Smooth muscle cell of the brain vasculature (primary cell): ENCODE measurements at places on chromosomes 3 and 15.

- no peak for DNase-seq
Measured at GRCh38 chr15:41968701-41969100, 3.7 kb downstream of the EHD4 start.

GRCh38 chr3:51773529-51774056 lies 5.4 kb downstream of the IQCF6 start:
- no peak for DNase-seq

DNA sequence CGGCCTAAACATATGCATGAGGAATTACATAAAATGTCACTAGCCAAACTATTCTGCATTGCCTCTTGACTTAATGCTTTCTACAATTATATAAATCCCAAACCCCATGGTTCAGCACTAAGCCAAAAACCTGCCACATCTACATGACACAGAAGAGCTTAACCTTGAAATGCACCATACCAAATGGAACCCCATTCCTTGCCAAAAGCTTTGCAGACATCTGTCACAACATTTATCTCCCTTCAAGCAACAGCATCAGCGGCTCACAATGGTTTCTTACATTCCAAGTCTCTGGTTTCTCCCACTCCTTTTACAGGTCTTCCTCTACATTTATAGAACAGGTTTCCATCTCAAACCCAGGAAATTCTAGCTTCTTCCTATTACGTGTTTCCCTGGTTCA lies 58.4 kb upstream of the GYG1 start:
- no peak for DNase-seq

GRCh38 chr3:16406166-16406565 lies 107.3 kb downstream of the RFTN1 start:
- no peak for DNase-seq

DNA sequence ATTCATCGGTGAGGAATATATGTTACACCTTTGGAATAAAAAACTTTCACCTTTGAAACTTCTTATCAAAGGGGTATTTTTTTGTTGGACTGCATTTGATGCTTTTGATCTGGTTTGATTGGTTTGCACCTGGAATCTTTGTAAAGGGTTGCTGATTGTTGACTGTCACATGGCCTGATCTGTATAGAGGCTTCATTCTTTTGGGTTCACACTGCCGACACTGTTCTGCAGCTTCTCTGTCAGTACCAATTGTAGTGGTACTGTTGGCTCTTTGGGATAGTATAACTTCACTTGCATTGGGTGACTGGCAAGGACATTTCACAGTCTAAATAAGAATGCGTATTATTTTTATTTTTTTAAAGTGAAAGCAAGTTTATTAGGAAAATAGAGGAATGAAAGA lies 155.7 kb downstream of the DOCK3 start:
- DNase-seq = no peak

DNA sequence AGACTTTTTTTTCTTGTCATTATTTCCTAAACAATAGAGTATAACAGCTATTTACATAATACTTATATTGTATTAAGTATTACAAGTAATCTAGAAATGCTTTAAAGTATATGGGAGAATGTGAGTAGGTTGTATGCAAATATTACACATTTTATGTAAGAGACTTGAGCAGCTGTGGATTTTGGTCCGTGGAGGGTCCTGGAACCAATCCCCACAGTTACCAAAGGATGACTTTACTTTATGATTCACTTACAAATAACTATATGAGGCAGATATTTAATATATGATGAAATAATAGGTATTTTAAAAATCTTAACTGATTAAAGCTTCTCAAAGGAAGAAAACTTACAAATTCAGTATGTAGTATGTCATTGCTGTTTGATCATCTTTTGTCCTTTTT lies 56.3 kb downstream of the PPP2R3A start:
- no peak for DNase-seq

DNA sequence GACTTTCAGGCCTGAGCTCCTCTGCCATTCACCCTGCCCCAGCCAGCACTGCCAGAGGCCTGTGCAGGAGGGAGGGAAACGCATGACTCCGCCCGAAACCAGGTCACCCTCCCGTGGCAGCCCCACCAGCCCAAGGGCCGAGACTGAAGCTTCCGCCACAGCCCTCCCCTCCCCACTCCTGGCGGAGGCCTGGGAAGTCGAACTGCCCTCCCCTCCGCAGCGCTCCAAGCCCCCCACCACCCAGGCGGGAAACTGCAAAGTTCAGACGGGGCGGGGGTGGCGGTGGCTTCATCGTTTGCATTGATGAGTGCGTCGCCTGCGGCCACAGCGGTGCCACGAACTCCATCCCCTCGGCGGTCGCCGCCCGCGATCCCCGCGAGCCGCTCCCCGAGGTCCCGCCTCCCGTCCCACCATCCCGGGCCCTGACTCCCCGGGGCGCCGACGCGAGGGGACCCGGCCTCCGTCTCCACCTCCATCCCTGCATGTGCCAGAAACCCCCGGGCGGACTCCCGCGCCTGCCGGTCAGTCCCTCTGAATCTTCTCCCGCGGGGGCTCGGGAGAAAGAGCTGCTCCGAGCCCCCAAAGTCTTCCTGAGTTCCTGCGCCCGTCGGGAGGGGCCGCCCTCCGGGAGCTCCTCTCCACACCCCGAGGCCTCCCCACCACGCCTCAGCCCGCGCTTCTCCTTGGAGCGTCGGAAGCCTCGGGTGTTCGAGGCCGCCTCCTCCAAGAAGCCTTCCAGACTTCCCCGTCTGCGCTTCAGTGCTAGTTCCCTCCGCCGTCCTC lies 698 bp downstream of the MELTF start:
- DNase-seq = no peak

- DNase-seq = no peak
Measured at GRCh38 chr3:191356631-191357439, 26.5 kb upstream of the UTS2B start.

DNA sequence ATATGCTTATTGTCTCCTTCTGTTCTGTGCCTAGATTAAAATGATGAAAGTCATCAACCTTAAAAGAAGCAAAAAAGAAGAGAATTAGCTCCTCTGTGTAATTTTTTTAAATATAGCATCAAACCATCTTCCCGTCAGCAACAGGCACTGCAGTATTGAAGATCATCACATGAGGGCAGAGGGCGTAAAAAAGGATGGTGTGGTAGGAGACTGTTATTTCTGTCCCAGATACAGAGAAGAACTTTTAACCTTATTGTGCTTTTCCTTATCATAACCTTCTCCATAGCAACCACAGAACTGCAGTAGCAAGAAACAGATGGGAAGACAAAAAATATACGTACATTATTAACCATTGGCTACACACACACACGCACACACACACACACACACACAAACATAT lies 88.8 kb downstream of the IGSF11 start:
- DNase-seq = no peak
